Fibroblast of mammary gland (primary cell): ENCODE measurements at places on chromosomes 1 and 21.

DNA sequence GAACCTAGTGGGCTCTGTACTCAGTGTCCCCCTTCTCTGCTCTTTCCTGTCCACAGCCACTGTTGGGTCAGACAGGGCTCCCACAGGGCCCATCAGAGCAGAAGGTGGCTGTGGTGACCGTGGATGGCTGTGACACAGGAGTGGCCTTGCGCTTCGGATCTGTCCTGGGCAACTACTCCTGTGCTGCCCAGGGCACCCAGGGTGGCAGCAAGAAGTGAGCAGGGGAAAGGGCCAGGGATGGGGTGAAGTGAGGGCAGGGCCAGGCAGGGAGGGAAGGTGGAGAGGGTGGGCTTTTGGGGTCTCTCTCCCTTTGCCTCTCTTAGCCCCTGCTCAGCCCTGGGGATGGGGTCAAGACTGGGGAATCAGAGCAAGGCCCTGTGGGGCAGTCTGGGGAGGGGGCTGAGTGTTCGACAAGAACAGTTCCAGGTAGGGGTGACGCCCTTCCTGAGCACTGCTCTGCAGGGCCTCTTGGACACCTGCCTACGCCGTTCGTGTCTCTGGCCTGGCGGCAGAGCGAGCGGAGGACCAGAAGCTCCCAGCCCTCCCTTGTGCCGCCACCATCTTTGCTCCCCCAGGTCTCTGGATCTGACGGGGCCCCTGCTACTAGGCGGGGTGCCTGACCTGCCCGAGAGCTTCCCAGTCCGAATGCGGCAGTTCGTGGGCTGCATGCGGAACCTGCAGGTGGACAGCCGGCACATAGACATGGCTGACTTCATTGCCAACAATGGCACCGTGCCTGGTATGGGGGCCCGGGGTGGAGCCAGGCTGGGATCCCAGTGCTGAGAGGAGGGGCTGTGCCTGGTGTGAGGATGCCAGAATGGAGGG lies 13.1 kb downstream of the CELSR2 start:
- no peak for DNase-seq

DNA sequence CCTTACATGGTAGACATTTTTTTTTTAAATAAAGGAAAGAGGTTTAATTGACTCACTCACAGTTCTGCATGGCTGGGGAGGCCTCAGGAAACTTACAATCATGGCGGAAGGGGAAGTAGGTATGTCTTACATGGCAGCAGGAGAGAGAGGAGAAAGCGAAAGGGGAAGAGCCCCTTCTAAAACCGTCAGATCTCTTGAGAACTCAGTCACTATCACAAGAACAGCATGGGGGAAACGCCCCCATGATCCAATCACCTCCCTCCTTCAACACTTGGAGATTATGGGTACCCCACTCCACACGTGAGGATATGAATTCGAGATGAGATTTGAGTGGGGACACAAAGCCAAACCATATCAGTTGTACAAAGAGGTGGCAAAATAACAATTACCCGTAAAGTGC lies 301.7 kb downstream of the GRIK1 start:
- DNase-seq: no peak

DNA sequence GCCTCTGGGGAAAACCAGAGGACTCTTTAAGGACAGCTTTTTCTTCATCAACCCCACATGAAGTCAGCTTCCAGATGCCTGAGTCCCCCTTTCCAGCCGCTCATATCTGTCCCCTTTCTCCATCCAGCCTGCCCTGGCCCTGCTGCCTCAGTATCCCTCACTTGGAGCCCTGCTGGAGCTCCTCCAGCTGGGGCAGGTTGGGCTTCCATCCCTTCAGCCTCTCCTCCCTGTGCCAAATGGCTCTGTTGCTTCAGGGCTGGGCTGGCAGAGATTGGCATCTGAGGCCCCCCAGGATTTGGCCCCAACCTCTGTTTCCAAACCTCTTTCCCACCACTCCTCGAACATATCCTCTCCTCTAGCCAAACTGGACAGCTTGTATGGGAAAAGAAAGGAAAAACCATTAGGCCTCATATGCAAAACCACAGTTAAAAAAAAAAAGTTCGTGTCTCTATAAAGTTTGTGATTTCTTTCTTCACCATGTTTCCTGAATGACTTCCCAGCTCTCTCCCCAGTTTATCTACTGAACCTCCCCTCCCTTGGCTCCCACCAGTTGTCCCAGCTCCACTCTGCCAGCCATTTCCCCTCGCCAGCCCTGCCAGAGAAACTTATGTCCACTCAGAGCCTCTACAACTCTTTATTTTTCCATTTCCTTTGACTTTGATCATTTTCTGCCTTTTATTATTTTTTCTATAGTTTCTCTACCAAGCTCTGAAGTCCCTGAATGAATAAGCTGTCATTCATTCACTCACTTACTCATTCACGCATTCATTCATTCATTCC lies 217.9 kb downstream of the FOXD2 start:
- DNase-seq: no peak

DNA sequence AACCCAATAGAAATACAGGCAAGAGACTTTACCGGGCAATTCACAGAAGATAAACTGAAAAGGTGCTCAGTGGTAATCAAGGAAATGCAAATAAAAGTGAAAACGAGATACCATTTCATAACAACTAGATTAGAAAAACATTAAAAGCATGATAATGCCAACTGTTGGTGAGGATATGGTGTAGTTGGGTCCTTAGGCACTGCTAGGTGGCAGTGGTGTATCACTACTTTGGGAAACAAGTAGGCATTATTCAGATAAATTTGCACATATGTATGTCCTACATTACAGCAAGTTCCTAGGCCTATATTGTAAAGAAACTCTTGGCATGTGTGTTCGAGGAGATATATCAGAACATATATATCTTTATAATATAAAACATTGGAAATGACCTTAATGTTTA lies 31.0 kb downstream of the AZIN2 start:
- peak; percentile 52 for DNase-seq

GRCh38 chr21:36692835-36693488 lies 6.0 kb upstream of the SIM2 start:
- DNase-seq: no peak

GRCh38 chr1:153465811-153466636 lies 5.6 kb upstream of the S100A7 start:
- DNase-seq: peak; percentile 30

DNA sequence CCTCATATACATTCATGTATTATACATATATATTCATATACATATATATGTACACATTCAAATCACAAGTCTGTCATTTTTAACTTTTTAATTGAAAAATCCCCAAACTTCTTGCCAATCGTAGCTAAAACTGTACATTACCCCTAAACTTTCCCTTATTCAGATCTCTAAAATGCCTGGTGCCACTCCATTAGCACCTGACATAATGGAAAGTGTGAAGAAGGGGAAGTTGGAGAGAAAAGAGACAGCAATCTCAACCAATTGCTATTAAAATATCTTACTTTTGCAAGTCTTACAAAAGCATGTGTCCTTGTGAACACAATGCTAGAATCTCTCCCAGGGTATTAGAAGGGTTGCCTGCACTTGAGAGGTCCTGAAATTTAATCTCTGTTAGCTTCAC lies 22.7 kb upstream of the PRKACB start:
- DNase-seq: no peak

DNA sequence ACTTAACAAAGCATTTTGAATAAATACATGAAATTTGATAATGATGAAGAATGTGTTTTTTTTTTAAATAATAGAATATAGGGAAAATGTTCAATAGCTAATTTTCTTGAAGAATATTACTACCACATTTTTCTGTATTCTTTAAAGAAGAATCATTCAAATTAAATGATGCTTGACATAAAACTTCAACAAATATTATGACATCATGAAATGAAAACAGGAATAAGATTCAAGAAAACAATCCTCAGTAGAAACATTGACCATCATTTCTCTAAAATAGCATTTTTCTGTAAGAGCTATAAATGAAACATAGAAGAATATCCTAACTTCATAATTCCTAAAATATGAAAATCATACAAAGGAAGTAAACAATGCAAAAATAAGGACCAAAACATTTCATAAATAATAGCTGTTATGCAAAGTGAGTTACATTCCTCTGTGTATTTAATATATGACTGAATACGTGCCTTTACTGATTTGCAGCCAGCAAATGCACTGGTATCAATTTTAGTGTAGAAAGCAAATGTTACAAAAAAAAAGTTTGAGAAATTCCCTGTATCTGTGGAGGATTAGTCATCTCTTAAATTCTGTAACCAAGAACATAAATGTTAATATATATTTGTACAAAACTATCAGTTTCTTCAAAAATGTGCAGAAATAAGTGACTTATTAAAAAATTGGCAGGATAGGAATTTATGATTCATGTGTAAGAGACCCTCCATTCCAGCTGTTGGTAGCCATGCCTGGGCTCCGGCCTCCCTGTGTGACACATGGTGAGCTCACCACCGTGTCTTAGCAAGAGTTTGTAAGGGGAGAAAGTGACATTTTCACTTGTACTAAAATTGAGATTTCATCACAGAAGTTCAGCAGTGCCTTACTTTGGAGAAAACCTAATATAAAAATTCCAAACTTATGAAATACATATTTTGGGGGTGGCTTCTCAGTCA lies 15.0 kb upstream of the PTPN14 start:
- DNase-seq: peak; percentile 93

GRCh38 chr1:65704318-65704717 lies 88.4 kb upstream of the PDE4B start:
- DNase-seq: no peak

DNA sequence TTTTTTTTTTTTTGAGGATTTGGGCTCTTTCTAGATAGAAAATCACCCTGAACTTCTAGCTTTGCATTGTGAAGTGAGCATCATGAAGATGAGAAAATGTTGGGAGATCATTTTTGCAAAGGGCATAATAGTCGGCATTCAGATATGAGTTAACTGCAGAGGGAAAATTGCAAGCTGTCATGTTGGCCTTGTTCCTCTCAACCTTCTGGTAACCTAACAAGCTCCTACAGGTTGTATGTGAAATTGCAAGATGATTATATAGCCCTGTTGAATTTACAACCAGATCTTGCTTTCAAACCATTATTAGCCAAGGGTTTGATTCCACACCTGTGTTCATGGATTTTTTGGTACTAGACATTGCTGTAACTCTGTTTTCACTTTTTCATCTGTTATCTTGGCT lies 2.2 kb downstream of the ELOA start:
- peak; percentile 59 for DNase-seq

DNA sequence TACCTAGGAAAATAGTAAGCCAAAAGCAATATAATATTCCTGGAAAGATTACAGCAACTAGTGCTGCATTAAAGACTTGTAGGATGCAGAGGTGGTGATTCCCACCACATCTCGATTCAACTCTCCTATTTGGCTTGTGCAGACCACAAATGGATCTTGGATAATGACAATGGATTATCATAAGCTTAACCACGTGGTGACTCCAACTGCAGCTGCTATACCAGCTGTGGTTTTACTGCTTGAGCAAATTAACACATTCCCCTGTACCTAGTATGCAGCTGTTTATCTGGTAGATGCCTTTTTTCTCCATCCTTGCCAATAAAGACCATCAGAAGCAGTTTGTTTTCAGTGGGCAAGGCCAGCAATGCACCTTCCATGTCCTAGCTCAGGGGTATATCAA lies 542.7 kb upstream of the ADGRL4 start:
- DNase-seq: no peak

DNA sequence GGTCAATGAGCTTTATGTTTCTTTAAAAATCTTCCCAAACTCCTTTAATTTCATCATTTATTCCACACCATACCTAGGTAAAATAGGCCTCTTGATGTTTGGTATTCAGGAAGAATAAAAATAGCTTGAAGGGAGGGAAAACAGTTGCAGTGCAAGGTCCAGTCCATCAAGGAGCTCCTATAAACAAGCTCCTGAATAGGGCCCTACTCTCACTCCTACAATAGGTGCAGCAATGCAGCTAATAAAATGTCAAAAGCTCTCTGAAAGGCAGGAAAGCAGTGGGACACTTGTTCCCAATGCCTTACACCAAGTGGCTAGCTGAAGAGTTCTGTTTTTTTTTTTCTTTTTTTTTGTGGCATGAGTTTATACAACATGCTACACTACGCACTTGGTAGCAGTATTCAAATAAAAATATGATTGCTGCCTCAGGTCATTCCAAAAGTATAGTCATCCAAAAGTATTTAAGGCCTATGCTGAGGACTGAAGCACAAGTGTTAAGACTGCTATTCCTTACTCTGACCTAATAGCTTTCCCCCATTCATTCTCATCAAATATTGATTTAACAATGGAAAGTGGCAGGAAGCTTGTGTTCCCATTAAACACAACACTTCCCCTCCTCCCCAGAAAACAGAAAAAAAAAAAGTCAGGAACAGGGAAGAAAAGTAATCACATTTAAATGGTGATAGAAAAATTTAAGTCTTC lies 9.8 kb downstream of the TEX38 start:
- DNase-seq: no peak

DNA sequence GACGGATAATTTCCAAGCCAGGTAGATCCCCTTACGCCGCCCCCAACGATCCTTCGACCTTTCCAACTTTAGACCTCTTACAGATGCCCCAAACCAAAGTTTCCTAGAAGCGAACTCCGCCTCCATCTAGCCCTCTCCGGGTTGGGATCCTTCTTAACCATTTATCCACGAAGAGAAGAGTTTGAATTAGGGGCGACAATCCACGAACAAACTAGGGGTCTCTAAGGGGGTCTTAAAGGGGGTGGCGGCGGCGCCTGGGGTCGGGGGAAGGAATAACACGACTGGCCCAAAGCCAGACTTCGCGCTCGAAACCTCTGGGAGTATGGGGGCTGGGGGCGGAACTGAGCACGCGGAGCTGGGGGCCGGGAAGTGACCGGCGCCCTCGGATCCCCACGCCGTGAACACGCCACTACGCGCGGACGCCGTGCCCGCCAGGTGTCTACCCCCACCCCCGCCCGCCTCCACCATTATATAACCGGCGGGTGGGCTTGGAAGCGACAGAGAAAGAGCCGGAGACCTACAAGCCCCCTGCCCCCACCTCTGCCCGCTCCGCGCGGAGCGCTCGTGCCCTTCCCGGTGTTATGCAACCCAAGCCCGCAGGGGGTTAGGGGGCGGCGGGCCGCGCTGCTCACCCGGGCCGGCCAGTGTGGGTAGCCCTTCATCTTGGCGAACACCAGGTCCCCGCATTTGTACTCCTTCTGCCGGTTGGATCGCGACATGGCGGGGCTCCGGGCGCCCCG lies 594 bp downstream of the HDGF start:
- no peak for DNase-seq

- DNase-seq: no peak
Measured at GRCh38 chr1:193103759-193104501, 1.3 kb downstream of the GLRX2 start.

GRCh38 chr1:84743896-84744295 lies 53.6 kb upstream of the SSX2IP start:
- DNase-seq: no peak

- no peak for DNase-seq
Measured at GRCh38 chr21:37210130-37210529, 57.0 kb downstream of the VPS26C start.

DNA sequence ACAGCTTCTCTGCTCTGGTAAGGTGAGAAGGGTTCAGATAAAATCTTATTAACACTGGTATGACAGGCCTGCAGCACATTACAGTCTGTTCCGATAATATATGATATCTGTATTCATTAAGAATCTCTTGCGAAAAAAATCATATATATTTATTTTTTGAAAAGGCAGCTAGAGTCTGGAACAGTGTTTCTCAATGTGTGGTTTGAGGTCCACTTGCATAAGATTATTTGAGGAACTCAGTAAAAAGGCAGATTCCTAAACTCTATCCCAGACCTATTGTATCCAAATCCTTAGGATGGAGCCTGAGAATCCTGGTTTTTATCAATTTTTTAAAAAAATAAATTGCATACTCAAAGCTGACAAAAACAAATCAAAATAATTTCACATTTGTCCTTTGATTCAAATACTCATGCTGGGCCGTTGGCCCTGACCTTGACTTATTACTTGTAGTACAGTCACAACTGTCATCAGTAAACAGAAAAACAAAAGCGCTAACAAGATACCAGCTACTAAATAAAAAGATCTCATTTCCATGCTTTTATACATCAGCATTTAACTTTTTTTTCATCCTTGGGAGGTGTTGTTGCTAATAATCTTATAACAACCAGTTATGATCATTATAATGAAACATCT lies 60.6 kb downstream of the RGS2 start:
- DNase-seq: no peak
